ENCODE measurements at places on chromosomes 7 and 10.

DNA sequence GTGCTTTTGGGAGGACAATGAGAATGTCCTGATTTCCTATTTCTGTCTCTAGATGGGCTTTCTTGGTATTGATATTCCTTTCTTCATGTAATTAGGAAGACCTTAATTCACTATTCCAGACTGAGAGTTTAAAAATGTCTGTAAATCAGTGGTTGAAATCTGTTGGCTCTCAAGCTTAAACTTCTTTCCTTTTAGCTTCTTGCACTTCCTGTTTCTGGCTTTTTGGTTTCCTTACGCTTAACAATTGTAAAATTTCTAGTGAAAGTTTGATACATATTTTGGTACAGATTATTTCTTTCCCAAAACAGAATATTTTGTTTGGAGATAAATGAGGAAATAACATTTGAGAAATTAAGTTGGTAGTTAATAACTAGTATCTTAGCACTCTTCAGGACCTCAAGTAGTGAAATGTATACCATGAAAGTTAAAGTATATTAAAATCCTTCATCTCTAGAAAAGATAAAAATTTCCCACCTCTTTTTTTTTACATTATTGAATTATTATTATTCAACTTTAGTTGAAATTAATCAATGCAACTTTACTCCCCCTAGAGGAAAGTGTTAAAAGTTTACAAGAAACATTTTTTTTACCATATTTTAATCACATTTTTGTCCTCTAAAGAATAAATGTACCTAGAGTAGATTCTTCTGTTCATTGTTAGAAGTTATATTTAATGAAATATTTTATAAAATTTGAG lies 137.2 kb downstream of the PHTF2 start:
- no peak for DNase-seq

DNA sequence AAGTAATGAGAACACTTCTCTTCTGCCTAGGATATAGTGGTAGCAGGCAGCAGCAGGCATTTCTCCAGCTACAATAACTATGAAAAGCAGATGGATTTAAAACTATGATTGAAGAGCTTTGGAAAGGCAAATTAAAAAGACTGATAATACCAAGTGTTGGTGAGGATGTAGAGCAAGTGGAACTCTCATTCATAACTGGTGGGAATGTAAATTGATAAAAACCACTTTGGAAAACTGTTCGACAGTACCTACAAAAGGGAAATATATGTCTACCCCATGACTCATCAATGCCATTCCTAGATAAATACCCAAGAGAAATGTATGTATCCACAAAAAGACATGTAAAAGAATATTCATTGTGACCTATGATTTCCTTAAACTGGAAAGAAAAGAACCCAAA lies 14.6 kb downstream of the ARMC3 start:
- DNase-seq: no peak

DNA sequence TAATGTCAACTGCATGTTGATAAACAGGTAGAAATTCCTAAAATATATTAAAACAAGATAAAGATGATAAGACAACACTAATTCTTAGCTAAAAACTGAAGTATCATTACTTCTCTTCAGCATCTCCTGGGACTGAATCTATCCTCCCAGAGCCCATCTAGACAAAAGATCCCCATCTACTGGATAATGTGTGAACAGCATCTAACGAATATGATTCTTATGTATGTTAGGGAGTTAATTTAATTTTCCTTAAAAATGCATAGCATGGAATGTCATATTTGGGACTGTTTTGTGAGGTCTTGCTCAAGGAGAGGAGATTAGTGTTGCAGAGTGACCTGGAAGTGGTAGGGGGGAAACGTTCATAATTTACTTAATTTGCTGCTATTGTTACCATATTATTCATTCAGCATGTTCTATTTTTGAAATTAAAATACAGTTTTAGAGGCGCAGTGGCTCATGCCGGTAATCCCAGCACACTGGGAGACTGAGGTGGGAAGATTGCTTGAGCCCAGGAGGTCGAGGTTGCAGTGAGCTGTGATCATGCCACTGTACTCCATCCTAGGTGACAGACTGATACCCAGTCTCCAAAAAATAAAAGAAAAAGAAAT lies 305.1 kb upstream of the CSTF2T start:
- no peak for DNase-seq

GRCh38 chr7:56287429-56288138 lies 171.4 kb upstream of the NUPR2 start:
- no peak for DNase-seq

- DNase-seq: no peak
Measured at GRCh38 chr10:17100586-17100985, 29.0 kb downstream of the CUBN start.

Measured in GDM1 (cell line).